ENCODE measurements at places on chromosomes 16 and 17.

DNA sequence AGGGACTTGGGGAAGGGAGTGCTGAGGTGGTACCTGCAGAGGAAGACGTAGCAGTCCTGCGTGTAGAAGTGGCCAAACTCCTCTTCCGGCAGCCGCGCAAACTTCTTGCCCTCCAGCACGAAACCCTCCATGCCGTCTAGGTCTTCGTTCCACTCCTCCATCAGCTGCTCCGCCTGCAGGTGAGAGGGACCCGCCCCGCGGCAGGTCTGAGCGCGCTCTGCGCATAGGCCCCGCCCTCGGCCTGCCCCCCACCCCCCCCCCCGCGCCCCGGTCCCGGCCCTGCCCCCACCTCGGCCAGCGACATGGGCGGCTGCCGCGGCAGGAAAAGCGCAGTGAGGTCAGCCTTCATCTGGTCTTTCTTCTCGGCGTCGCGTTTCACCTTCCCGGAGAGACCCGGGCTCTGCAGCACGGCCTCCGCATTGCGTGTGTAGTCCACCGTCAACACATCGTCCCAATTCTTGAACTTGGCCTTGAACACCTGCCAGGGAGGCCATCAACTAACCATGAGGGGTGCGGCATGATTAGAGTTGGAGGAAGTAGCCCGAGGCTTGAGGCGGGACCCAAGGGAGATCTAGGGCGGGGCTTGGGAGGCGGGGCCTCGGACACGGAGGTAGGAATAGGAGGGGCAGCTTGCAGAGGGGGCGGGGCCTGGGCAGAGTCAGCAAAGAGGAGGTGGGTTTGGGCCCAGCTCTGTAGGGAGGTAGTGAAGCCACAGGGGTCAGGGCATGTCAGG lies 11.5 kb downstream of the FLII start:
- DNase-seq: peak; percentile 21

- no peak for DNase-seq
These were observed 12.7 kb upstream of the DNAH17 start for GRCh38 chr17:78589885-78590284.

- no peak for DNase-seq
These were observed 12.0 kb downstream of the ARL4D start for GRCh38 chr17:43410557-43411368.

GRCh38 chr17:28473542-28473941 lies at the start of gene SLC13A2:
Gene SLC13A2, plus strand, starts transcription at chr17:28473644. Its CDS starts 69 bp downstream, at chr17:28473713.
- no peak for DNase-seq

GRCh38 chr16:52874042-52874441 lies 178.7 kb downstream of the CHD9NB start:
- no peak for DNase-seq

- DNase-seq: no peak
These were observed 226.1 kb downstream of the C16orf78 start for GRCh38 chr16:49599704-49600103.

GRCh38 chr16:9302072-9302471 lies 210.6 kb downstream of the HAPSTR1 start:
- DNase-seq: no peak

DNA sequence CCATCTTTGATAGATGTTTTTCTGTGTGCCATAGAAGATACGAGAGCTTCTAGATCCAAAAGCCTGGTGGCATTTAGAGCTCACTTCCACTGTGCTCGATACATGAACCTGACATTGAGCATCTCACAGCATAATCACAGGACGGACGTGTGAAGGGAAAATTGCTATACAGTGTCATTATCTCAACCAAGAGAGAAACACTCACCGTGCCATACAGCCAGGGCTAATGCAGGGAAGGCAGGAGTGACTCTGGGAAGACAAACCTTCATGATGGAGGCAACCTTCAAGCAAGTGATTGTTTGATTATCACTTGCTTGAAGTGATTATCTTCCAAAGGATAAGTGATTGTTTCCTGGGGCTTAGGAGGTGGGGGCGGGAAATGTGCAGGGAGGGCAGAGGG lies 218.2 kb upstream of the HSBP1 start:
- DNase-seq: no peak

- DNase-seq: peak; percentile 42
These were observed 32.9 kb downstream of the WDR45B start for GRCh38 chr17:82615084-82616020.

DNA sequence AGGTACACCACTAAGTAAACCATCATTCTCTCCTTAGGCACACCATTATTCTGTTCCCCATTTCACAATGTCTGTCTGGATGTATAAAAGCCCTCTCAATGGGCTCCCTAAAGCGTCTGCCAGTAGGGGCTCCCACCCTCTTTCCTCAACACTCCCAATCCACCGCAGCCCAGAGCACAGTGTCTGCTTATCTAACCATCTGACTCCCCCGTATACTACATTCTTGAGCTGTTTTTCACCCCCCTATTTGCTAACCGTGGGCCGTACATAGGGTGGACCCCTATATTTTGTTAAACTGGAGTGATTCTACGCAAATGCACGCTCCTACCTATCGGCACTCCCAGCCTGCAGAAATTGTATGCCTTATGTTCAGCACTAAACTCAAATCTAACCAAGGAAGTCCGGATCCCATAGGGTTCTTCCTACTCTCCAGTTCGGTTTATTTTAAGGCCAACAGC lies 685 bp upstream of the PSMD3 start:
- DNase-seq: no peak

- no peak for DNase-seq
These were observed 39.4 kb downstream of the USP32 start for GRCh38 chr17:60352569-60352968.

- no peak for DNase-seq
These were observed 8.7 kb downstream of the RAP1GAP2 start for GRCh38 chr17:2804912-2805311.

- DNase-seq: no peak
These were observed 35.8 kb downstream of the MPRIP start for GRCh38 chr17:17077861-17078732.

DNA sequence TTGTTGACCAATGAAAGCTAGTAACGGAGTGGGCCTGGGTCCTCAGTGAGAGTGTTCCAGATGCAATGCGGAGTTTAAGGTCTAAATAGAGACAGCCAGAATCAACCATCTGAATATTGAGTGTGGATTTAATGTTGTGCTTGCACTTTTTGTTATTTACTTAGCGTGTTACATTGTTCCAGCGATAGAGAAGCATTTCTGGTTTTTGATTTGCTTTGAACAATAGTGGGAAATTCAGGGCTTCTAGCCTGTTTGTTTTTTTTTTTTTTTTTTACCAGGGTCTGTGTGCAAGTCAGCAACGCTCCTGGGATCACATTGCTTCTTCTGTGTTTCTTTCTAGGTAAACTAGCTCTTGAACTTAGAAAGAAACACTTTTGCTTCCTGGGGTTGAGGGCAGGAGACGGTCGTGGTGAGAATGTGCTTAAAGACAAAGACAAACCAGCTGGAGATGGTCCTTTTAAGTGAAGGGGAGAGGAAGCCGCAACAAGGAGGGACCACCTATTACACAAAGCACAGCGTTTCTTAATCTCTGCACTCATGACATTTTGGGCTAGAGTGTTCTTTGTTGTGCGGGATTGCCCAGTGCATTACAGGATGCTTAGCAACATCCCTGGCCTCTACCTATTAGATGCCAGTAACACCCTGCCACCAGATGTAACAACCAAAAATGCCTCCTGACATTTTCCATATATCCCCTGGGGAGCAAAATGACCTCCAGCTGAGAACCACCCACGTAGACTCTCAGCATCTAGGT lies 119.2 kb downstream of the MAP2K6 start:
- DNase-seq: no peak

- no peak for DNase-seq
These were observed 6.2 kb downstream of the CBX4 start for GRCh38 chr17:79833110-79833450.

- peak; percentile 40 for DNase-seq
These were observed 12.8 kb upstream of the PRR14 start for GRCh38 chr16:30637944-30638343.

- no peak for DNase-seq
These were observed 69.8 kb downstream of the NXN start for GRCh38 chr17:909642-910323.

DNA sequence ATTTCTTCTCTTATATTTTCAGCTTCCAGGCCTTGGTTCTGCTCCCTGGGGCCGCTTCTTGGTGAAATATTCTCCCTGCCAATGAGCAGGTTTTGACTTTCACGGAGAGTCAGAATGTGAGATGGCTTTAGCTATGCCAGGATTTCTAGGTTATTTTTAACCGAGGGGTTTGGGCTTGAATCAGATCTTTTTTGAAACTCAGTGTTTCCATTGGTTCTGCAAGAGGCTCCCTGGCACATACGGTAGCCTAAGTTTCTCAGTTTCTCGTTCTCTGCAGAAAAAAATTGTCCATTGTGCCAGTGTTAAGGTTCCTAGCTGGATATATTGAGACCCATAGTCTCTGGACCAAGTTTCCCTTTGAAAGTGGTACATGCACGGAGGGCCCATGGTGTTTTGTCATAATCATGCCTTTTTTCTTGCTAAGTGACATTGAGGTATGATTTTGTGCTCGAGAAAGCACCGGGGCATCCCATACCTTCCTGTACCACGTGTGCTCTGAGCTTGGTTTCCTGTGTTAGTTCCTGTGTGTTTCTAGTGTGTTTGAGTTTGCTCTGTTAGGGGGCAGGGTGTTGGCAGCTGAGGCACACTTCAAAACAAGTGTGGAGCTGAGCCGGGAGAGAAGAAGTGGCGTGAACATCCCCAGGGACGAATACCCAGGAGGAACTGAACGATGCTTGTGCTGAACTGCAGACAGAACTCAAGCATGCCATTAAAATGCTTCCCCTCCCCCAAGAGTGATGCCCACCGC lies 127.2 kb downstream of the HS3ST3B1 start:
- no peak for DNase-seq

Measured in NCI-H1930 (cell line).